ENCODE measurements at places on chromosomes 1 and 21.

GRCh38 chr1:67609577-67610341 lies 75.2 kb upstream of the GADD45A start:
- DNase-seq, result no peak

DNA sequence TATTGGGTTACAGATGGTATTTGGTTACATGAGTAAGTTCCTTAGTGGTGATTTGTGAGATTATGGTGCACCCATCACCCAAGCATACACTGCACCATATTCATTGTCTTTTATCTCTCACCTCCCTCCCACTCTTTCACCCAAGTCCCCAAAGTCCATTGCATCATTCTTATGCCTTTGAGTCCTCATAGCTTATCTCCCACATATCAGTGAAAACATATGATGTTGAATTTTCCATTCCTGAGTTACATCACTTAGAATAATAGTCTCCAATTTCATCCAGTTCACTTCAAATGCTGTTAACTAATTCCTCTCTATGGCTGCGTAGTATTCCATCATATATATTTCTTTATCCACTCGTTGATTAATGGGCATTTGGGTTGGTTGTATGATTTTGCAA lies 36.8 kb upstream of the ZNF678 start:
- DNase-seq, result no peak

GRCh38 chr1:15384301-15384901 lies 25.3 kb upstream of the EFHD2 start:
- no peak for DNase-seq

- peak; percentile 92 for DNase-seq
Measured at GRCh38 chr1:234478481-234479309, at the start of gene TARBP1. TSS of gene TARBP1 (minus strand) at chr1:234479179. CDS start at chr1:234479103, 76 bp downstream.

DNA sequence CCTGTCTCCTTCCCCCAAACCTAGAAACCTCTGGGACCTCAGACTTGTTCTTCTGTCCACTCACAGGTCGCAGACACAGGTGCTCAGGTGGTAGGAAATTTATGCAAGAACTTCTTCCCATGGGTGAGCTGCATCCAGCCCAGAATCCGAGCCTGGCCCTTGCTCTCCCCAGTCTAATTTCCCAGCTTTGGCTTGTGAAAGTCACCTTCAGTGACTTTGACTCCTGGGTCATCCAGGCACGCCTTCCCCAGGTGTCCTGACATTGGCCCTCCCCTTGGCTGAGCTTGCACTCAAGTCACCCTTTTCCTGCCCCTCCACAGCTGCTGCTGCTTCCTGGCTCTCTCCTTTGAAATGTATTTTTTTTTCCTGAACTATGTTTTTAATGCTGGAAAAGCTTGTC lies 6.6 kb downstream of the IPO13 start:
- no peak for DNase-seq

- DNase-seq, result no peak
Measured at GRCh38 chr1:23720256-23720995, 22.8 kb upstream of the ELOA start.

GRCh38 chr1:50611675-50612074 lies 188.4 kb upstream of the DMRTA2 start:
- no peak for DNase-seq

DNA sequence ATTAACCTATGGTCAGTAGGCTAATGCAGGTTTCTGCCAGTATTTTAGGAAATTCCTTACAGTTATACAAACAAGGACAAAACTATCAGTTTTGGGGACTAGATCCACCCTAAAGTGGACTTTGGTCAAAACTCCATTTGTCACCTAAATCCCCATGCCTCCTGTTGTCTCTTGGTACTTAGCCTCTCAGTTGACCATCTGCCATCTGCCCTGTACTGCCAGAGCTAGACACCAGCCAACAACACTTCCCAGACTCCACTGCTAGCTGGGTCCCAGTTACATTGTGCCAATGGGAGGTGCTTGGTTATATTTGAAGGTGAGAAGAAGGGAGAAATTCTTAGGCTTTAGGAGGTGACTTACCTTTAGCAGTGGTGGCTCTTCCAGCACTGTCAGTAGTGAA lies 17.0 kb upstream of the BSDC1 start:
- no peak for DNase-seq

DNA sequence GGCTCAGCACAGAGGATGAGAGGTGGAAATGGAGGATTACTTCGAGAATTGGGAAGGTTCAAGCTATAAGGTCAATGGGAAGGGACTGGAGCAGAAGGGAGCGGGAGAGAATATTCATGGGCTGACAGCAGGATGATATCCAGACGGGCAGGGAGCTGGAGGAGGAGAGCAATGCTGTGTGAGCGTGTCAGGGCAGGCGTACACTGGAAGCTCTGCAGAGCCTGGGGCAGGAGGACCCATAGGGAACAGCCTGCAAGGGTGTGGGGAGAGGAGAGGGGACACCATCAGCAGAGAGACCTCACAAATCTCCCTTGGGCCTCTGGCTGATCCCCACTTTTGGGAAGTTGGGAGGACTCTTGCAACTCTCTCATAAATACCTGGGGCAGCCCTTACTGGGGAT lies 13.7 kb downstream of the CSF1 start:
- DNase-seq, result no peak

GRCh38 chr1:54378157-54378873 lies 27.9 kb downstream of the SSBP3 start:
- no peak for DNase-seq

- DNase-seq, result no peak
Measured at GRCh38 chr21:28959367-28960099, 33.1 kb downstream of the LTN1 start.

- DNase-seq, result no peak
Measured at GRCh38 chr1:207286786-207287468, 34.6 kb upstream of the CD55 start.

- DNase-seq, result no peak
Measured at GRCh38 chr21:40381111-40381510, 465.8 kb downstream of the DSCAM start.

GRCh38 chr1:236524895-236525184 lies 1.1 kb downstream of the LGALS8 start:
- no peak for DNase-seq

DNA sequence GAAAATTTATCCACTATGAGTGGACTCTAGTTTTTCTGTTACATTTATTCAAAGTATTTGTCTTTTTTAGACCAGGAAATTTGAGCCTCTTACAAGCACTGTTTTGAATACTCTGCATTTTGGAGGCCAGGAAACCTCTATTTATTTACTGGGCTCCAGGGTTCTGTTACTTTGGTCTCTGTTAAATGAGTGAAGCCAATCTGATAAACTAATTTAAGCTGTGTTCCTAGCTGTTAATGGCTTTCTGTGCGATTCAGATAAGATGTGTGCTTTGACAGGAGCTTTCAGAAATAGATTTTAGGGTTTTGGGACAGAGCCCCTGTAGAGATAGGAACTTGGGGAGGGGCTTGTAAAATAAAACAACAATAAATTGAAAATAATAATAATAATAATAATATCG lies 23.9 kb downstream of the ACKR1 start:
- no peak for DNase-seq

DNA sequence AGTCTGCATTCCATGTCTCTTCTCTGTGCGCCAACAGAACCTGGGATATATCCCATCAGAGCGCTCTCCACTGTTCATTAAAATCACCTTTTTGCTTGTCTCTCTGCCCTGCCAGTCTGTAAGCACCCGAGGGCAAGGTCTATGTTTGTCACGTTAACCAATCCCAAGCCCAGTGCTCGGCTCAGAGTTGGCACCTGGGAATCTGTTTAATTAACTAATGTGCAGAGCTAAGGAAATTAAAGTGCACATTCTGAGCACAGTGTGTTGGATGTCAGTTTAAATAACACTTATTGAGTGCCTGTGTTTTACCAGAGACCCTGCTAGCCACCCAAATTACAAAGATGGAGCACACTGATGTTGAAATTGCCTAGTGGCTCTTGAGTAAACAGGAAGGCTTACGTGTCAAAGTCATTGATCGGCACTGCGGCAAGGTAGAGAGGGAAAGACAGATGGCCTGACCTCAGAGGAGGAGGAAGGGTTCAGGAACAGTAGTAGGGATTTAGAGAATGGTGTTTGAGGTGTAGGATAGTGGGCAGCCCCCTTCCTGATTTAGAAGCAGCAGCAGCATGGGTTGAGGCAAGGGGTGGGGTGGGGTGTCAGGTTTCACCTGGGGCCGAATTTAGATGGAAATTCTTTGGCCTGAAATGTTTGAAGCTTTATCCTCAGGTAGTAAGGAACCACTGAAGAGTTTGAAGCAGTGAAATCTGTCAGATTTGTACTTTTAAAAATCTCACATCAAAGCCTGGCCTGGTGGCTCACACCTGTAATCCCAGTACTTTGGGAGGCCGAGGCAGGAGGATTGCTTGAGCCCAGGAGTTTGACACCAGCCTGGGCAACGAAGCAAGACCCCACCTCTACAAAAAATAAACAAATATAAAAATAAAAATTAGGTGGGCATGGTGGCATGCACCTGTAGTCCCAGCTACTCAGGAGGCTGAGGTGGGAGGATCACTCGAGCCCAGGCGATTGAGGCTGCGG lies 7.7 kb downstream of the ARMH1 start:
- DNase-seq, result no peak

- DNase-seq, result no peak
Measured at GRCh38 chr1:218304281-218305039, 19.4 kb downstream of the RRP15 start.

DNA sequence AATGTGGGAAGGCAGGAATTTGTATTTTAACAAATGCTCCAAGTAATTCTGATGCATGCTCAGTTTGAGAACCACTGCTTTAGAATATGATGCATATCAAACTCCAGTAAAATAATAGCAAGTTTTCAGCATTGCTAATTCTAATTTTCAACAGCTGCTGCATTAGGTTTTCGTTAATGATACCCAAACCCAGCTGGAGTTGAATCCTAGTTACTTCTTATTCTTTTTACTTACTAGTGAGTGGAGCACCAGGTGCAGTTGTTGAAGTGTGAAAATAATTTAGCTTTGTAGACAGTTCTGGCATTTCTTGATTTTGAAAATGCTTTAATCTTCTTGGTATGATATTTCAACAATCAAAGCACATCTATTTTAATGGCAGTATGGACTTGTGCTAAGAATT lies 138.5 kb downstream of the HS2ST1 start:
- DNase-seq, result no peak

- DNase-seq, result no peak
Measured at GRCh38 chr1:233240371-233240770, 55.2 kb downstream of the PCNX2 start.

- no peak for DNase-seq
Measured at GRCh38 chr1:87151500-87152421, 176.9 kb upstream of the LMO4 start.

- no peak for DNase-seq
Measured at GRCh38 chr1:28680151-28680550, 11.6 kb downstream of the GMEB1 start.

DNA sequence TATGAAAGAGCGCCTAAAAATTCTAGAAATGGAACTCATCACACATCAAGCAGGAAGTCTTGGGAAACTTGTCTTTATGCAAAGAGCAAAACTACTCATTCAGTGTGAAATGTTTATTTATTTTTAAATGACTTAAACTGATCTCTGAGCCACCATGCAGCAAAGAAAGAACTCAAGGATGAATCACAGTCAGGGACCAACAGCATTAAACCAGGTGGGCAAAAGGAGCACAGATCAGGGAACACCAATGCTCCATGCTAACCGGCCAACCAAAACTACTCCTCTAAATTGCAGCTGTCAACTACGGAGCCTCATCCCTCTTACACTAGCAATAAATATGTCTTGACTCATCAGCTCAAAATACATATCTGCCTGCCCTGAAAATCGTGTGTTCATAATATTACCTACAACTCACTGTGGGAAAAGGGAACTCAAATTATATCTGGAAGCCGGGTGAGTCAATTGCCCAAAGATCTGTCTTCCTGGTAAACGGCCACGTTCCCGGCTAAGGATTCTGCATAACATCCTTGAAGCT lies 129.2 kb downstream of the PTPN14 start:
- no peak for DNase-seq

- no peak for DNase-seq
Measured at GRCh38 chr1:239603530-239603929, 217.2 kb downstream of the CHRM3 start.

DNA sequence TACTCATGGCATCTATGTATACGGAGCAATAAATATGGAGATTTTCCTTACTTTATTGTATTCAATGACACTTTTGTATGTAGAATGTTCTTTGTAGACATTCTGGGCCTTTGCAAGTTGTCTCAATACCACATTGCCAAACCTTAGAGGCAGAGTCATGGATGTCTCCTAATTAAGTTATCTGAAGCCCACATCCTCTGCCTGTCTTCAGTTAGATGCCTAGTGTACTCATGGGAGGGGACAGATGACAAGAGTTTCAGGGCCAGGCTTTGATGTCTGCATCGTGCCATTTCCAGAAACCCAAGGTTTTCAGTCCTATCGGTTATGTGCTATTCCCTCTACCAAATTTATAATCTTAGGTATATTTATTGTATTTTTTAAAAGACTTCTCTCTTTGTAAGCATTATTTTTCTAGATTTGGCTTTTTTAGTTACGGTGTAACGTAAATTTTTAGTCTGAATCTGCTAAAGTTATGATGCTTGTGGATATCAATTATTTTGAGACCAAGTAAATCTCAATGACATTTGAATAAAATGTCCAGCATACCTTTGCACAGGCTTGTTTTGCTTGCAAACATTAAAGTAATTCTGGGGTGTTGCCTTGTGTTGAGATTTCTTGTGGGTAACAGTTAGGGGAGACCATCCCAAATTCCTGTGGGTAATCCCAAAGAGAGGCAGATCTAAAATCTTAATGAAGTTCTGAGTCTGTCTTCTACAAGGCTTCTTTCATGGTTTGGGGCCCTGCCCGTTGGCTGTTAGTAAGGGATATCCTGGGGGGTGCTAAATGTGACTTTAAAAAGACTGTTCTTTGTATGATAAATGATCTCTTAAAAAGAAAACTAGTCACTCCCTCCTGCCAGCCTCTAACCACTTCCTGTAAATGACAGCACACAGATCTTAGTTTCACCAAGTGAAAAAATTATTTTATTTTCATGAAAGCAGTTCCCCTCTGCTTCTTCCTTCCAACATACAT lies 8.0 kb upstream of the MACF1 start:
- peak; percentile 89 for DNase-seq

DNA sequence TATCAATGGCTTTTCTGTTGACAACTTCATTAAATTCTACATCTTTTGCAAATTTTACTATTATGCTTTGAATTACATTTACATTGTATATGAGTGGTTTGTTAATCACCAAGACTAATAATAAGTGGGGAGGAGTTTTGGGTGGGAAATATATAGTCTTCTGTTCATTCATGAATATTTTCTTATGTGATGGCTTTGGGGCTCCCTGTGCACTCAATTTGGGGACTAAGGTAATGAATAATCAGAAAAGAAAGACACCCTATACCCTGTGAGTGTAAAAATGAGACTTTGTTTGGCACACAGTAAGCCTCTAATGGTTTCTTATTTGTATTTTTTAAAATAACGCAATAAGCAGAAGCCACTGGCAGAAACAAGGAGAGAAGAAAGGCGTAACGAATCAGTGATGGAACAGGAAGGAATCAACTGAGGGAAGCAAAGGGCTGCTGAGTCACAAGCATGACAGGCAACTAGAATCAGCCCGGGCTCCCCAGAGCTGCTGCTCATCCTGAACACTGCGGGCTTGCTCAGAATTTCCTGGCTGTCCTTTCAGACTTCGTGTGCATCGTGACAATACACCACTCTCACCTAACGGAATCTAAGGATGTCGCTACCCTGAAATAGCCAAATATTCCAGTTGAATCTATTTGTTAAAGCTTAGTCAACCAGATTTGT lies 20.8 kb upstream of the RGS2 start:
- no peak for DNase-seq

GRCh38 chr1:62185677-62186076 lies 9.0 kb upstream of the L1TD1 start:
- DNase-seq, result no peak

GRCh38 chr1:64650411-64650810 lies 94.5 kb upstream of the RAVER2 start:
- DNase-seq, result no peak

GRCh38 chr1:27101696-27102095 lies 53.2 kb downstream of the SLC9A1 start:
- no peak for DNase-seq
